ENCODE measurements at places on chromosomes 12 and 14. TPM values are rescaled to one million over a fixed set of nuclear protein-coding genes. Genes with fewer than 3 reads are reported as not detected.

Gene TAS2R19
- 4.6 TPM for total RNA-seq

DNA sequence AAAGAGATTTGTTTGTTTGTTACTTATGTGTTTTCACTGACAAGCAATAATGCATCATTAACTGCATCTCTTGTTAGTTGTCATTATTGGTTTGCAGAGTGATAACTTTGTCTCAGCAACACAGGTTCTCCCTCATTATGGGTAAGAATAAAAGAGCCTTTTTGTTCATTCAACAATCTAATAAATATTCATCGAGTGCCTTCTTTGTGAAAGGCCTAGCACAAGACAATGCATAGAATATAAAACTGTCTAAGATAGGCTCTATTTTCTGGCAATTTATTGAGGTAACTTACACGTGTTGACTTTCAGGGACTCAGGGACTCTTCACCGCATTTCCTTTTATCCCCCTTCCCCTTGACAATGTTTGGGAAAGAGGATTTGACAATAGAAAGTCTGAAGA is 95.5 kb upstream of the KRR1 start:
- no peaks in the 10 kb centered on the region for H3K36me3 ChIP-seq
- DNase-seq: no peak
- no peak overlapping the region for H3K4me3 ChIP-seq

GRCh38 chr14:56159066-56159465 is 40.9 kb downstream of the PELI2 start:
- peaks cover 2% of the 10 kb centered on the region for H3K4me1 ChIP-seq
- no peak overlapping the region for H3K4me3 ChIP-seq
- no peaks in the 10 kb centered on the region for H3K36me3 ChIP-seq
- H3K27me3 ChIP-seq: no peaks in the 10 kb centered on the region
- no peak for DNase-seq
- no peak overlapping the region for H3K27ac ChIP-seq

DNA sequence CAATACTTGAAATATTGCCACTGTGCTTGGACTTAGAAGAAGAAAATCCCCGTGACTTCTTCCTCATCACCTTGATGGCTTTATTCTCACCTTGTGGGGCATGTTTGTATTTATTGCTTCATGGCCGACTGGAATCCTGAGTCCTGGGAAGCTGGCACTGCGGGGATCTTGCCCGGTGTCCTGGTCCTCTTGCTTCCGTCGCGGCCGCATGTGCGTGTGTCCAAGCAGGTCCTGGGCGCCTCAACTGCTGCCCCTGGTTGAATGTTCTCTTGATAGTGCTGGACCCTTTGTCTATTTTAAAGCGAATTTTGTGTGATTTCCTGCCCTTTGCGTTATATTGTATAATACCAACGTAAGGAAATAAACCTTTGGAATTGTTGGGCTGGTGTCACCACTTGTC is 6.3 kb upstream of the PUS1 start:
- H3K4me3 ChIP-seq: no peak overlapping the region
- no peaks in the 10 kb centered on the region for H3K27me3 ChIP-seq
- DNase-seq: no peak
- no peak overlapping the region for H3K27ac ChIP-seq
- H3K4me1 ChIP-seq: no peaks in the 10 kb centered on the region

DNA sequence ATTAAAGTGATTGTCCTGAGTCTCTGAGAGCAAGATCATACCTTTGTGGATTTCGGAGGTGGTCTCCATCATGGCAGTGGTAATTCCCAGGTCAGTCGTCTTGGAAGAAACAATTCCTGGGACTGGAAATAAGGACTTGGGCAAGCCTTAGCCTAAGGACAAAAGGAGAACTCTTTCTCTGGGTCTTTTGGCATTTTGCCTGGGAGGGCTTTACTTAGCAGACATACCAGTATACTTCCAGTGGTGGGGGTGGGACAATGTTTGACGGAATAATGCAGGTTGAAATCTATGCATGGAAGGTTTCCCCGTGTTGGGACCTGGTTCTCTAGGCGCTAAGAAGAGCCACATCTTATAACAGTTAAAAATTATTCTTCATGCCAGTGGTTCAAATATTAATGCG is 70.4 kb upstream of the USP44 start:
- no peaks in the 10 kb centered on the region for H3K36me3 ChIP-seq
- H3K27ac ChIP-seq: no peak overlapping the region
- no peak overlapping the region for H3K4me3 ChIP-seq
- no peak for DNase-seq
- H3K27me3 ChIP-seq: no peaks in the 10 kb centered on the region
- H3K4me1 ChIP-seq: peaks cover 12% of the 10 kb centered on the region

DNA sequence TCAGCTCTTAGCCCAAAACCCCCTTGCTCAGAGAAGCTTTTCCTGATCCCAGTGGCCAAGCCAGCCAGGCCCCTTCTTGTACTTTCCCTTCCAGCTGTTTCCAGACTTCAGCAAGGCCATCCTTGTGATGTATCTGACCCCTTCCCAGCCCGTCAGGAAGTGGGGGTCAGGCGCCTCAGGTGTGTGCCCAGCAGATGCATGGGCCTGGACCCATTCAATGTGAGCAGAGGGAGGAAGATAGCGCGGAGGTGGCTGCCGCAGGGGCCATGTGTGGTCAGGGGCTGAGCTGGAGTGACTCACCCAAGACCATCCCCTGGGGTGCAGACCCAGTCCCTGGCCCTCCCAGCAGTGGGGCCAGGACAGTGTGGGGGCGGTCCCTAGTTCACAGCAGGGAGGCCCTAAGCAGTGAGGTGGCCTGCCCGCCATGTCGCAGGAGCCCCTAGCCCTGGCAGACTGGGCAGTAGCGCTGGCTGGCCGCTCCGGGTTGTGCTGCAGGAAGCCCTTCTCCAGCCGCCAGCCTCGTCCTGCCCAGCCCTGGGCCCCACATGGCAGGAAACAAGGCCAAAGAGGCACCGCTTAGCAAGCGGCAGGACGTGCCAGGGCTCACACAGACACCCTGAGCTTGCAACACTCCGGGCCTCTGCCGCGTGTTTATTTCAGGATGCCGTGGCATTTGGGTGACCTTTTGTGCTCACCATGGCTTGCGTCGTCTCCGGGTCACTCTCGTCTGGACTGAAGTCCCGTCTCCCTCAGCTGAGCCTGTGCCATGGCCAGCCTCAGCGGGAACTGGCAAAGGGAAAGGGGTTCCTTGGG is 12.0 kb downstream of the ADSS1 start:
- DNase-seq: peak; percentile 73
- peak overlapping the region; percentile 85 for H3K27ac ChIP-seq
- H3K27me3 ChIP-seq: no peaks in the 10 kb centered on the region
- H3K36me3 ChIP-seq: peaks cover 6% of the 10 kb centered on the region
- H3K4me1 ChIP-seq: peaks cover 36% of the 10 kb centered on the region
- no peak overlapping the region for H3K4me3 ChIP-seq

- H3K27me3 ChIP-seq: no peaks in the 10 kb centered on the region
- no peak for DNase-seq
- H3K4me1 ChIP-seq: peaks cover 2% of the 10 kb centered on the region
- peak overlapping the region; percentile 100 for H3K27ac ChIP-seq
These were observed 137.1 kb downstream of the MON2 start for GRCh38 chr12:62603811-62604098.

DNA sequence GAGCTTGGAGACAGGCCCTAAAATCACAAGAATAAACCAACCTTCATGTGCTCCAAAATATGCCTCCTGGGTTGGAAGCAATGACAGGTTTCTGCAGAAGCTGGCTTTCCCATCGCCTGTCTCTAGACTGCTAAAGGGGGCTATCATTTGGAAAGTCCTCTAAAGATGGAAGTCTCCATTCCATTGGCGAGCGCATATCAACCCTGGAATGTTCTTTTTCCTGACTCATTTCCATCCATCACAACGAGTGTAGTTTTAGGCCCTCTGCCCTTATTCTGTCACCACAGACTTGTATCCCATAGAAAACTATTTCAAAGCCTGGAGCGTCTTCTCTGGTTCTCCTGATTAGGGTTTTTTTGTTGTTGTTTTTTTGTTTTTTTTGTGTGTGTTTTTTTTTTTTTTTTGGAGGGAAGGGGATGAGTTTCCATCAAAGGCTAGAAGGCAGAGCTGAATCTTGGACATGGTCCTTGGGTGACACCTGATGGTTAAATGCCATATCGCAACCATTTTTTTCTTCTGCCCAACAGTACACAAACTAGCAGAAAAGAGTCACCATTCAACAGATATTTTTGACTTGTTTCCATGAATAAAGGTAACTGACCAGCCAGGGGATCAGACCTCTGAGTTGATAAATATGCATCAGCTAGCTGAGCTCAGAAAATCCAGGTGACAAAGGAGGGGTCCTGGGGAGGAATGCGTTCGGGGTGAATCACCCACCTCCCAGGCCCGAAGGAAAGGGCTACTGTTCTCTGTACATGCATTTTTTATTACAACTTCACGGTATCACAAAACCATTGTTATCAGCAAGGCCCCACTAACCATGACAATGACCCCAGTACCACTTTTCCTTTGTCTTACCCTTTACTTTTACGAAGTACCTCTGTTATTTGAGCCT is 40.5 kb downstream of the KCNA5 start:
- no peaks in the 10 kb centered on the region for H3K4me1 ChIP-seq
- peak; percentile 80 for DNase-seq

Measured in kidney (tissue), 22 donors.